Type B pancreatic cell (in vitro differentiated cells): ENCODE measurements at places on chromosomes 3 and 15.

- DNase-seq, result no peak
These were observed 1.4 kb downstream of the TNIK start for GRCh38 chr3:171458864-171459136.

DNA sequence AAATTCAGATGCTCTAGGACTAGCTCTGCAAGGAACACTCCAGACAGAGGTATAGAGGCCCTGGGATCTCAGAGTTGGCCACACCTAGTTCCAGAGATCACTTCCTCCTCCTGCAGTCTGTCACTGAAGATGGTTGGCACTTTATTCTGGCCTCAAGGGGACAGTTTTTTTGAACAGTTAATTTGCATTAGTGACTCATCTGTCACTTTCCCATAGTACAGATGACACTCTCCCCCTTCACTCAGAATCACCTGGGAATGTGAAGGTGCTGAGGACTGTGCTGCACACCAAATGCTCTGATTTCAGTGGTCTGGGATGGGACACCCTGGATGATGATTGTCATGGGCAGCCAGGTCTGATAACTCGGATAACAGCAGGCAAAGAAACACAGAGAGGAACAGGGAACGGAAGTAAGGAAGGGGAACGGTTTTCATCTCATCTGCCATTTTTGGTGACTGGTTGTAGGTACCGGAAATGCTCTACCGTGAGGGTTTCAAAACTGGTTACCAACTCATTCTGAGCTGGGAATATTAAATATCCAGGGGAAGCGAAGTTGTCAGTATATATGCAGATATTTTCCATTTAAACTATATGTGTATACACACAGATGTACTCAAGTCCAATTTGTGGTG lies 232.5 kb upstream of the ST8SIA2 start:
- DNase-seq, result no peak

DNA sequence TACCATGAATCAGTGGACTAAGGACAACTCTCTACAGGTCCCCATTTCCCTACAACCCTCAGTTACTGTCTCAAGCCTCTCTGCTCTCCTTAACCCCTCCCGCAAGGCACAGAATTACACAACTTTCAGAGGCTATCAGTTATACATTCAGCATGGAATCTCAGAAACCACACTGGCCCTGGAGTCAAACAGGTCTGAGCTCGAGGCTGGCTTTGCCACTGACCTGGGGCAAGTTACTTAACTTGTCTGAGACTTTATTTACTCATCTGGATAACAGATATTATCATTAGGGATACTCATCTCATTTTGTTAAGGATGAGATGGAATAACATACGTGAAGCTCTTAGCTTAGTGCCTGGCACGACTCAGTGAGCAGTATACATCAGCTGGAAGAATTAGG lies 95.2 kb downstream of the WDR76 start:
- DNase-seq, result no peak

GRCh38 chr3:146100180-146100579 lies 60.8 kb downstream of the PLOD2 start:
- DNase-seq, result no peak

DNA sequence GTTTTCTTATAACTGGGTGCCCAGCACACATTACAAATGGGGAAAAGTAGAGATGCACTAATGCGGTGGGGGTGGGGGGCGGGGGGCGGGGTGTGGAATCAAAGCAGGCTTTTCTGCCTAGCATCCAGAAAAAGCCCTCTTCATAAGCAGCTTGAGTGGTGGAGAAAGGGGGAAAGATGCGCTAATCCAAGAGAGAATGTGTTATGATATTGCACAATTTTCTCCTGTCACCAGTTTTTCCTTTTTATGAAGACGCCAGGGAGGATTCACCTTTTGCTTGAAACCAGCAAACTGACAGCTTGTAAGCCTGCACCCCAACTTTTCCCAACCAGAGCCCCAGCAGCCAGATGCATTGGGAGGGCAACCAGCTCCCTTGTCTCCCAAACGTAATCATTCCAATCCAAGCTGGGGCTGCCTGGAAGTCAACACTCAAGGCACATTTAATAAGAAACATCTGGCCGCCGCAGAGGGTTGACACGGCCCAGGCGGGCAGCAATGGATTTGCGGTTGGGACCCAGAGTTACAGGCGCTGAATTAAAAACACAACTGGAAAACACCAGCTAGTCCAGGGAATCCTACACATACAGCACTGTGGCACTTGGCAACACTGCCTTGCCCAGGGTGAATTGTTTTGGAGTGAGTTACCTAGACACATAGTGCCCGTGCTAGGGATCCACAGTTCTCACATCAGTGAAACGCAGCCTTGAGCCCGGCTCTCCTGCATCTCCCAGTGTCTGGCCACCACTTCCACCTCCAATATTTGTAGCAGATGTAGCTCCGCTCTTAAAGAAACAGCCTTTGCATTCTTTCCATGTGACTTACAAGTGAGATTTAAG lies 218.5 kb upstream of the PRICKLE2 start:
- DNase-seq, result peak; percentile 75

DNA sequence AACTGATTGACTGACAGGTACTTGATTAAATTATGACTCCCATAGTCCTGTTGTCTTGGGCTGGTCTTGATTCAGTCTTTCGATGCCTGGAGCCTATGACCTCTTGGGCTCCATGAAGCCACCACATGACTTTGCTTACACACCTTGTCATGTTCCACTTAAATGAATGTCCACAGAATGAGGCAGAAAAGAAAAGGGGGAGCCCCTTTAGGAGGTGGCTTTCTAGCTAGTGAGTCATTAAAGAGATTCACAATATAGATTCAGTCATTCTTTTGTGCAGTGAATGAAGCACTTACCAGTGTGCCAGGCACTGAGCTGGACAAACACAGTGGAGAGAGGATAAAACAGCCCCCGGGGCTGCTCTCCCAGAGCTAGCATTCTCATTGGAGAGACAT lies 17.1 kb downstream of the VIPR1 start:
- DNase-seq, result no peak

GRCh38 chr3:50342813-50343633 lies 2.4 kb upstream of the RASSF1 start:
- DNase-seq, result no peak

DNA sequence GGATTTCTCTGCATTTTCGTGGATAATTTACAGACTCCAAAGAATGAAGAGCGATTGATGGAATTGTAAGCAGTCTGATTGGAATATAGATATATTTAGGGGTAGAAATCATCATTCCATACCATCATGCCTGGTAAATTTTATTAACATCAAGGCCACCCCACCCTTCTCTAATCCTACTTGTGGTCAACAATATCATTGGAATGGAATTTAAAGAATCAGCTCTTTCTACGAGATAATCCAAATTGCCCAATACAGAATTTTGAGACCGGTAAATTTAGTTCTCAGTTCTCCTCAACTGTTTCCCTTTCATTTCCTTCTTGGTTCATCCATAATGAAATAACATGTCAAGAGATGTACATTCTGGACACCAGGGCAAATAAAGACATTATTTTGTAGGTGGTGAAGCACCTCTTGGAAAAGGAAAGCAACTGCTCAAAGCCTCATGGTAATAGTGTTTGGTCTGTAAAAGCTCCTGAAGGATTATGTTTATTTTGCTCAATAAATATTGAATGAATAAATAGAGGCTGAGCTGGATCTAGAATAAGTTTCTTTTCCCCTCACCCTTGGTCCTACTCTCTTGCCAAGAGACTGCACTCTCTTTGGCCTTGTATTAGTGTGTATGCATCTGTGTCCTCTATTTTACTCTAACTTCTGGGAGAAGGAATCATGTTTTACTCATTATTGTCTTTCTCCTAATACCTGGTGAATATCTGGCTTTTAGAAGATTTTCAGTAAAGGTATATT lies 133.7 kb upstream of the BCL6 start:
- DNase-seq, result no peak

- no peak for DNase-seq
These were observed 65.9 kb upstream of the ARHGEF3 start for GRCh38 chr3:56867671-56868070.
